ENCODE measurements at places on chromosomes 7 and 10.
A peak's percentile ranks its signal among the peaks of the same experiment; 100 is the strongest.

DNA sequence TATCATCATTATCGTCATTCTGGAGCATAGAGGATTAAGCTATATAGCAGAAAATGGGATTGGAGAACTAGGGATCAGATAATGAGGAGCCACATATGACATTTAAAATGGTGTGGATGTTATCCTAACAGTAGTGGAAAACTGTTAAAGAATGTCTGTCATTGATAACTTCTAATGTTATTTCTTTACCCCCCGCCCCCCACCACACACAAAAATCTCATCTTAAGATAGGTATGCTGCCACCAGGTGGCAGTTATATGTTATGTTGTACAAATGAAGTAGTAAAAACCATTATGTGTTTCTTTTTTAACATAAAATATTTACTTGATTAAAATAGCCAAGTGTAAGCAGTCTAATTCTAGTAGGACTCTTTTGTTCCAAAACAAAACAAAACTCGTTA lies 13.0 kb downstream of the AKAP9 start:
- peak; percentile 8 for DNase-seq

GRCh38 chr7:42283553-42283952 lies 46.5 kb upstream of the GLI3 start:
- DNase-seq: no peak

DNA sequence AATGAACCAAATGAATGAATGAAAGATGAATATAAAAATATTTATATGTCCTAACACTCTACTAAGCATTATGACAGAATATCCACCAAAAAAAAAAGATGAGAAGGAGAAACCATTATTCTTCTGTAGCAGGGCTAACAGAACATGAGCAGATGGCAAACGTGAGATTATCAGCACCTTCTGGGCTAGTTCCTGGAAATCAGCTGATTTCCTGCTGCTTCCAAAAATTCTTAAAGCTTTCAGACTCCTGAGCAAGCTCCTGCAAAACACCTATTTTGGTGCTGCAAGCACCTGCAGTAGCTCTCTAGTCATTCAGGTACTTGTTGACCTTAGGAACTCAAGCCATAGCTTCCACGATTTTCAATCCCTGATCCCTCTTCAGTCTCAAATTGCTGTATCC lies 51.8 kb downstream of the NPSR1 start:
- no peak for DNase-seq

- no peak for DNase-seq
These were observed 318.0 kb downstream of the PAXIP1 start for GRCh38 chr7:154684666-154685563.

DNA sequence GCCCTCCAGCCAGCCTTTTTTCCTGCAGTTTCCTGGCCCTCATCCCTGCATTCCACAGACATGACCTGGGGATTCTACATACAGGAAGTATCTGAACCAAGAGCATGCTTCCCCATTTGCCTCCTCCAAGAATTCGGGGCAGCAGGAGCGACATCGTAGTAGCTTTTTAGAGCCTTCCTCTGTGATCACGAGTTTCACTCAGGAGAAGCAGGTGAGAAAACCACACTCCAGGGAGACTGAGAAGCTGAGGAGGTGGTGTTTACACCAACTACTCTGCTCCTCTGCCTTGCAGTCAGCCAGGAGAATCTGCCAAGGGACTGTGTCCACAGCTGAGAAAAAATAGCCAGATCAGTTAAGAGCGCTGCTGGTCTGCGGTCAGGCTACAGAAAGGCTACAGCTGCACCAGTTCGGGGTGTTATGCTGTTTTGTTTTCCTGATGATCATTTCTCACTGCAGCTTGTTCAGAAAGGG lies 54.1 kb downstream of the HSPA12A start:
- no peak for DNase-seq

- no peak for DNase-seq
These were observed 33.7 kb upstream of the CXCL12 start for GRCh38 chr10:44418637-44419036.

DNA sequence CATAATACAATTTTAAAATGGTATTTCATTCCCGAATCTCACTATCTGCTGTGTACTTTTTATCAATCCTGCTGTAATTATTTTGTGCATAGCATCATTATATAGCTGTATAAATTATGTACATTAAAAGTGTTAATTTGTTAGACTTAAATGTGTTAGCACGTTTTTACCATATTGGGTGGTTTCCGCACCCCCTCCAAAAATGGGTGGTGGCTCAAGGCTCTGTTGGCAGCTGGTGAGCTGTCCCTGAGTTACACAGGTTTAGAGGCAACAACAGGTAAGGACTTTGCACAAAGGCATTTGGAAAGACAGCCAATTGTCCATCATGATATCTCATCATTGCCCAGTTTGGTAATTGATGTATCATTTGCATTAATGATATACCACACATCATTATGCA lies 18.6 kb upstream of the LMTK2 start:
- DNase-seq: no peak

GRCh38 chr7:94129443-94130140 lies 125.4 kb upstream of the BET1 start:
- no peak for DNase-seq

DNA sequence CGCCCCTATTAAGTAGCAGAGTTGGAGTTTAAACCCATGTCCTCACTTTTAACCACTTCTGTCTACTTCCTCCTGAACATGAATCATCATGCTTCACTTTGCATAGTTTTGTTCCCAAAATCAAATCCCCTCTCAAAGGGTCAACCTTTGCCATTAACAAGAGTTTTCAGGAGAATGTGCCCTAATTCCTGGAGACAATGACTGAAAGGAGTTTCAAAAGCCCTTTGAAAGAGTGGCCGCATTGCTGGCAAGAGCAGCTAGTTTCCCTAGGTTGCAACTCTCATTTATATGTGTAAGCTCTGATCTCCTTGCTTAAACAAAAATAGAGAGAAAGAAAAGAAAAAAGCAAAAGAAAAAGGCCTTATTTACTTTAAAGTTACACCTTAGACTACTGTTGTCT lies 9.2 kb downstream of the LGI1 start:
- peak; percentile 75 for DNase-seq

DNA sequence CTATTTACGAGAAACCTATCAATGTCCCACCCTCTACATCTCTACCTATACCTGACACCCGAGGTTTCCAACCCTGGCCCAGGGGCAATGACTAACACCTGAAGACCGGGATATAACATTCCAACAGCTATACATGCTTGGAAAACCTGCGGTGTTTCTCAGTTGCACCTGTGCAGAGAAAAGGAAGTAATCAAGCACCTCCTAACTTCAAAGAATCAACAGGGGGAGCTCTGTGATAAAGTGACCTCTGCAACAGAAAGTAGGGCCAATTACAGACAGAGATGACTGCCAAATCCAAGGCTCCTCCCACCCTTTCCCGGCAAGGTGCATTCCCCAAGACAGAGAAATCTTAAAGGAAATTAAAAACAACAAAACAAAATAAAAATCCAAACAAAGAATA lies 41.3 kb downstream of the CCDC6 start:
- DNase-seq: peak; percentile 33

DNA sequence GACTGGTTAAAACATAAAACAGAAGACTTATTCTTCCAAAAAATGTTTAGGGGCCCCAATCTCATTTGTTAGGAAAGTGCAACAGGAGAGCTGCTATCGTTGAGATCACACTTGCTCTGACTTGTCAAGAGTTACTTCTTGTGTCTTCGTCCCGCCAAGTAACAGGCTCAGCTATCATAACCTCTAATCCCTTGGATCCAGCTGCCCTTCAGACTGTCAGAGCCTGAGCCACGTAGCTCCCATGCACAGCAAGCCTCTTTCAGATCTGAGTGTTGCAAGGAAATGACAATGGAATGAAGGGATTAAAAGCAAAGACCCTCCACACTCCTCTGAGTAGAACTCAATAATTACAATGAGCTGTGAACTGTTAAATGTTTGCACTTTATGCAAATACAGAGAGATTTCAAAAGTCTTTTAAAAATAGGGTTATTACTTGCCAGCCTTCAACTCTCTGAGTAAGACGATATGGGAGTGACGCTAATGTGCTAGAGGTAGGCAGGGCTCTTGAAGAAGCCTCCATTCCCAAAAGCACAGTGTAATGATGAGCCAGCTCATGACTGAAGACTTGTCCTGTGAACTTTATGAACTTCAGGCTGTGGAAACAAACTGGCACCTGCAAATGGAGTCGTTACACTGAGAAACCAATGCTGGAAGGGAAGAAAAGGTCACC lies 28.4 kb upstream of the CDK13 start:
- peak; percentile 70 for DNase-seq

- DNase-seq: no peak
These were observed 1.4 kb downstream of the TCERG1L start for GRCh38 chr10:131310142-131310541.

DNA sequence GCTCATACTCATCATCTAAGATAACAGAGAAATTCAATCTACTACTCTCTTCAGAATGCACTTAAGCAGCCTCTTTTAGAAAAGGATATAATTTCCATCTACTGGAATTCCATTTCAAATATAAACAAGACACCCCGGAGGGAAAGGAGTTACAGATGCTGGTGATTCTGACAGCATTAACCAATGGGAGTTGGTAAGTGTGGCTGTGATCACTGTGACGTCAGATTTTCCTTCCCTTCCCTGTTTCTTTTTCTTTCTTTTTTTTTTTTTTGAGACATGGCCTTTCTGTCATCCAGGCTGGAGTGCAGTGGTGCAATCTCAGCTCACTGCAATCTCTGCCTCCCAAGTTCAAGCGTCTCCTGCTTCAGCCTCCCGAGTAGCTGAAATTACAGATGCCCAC lies 106.6 kb downstream of the ACTR3B start:
- no peak for DNase-seq

GRCh38 chr7:93092757-93093370 lies 24.9 kb downstream of the SAMD9 start:
- DNase-seq: peak; percentile 53

- no peak for DNase-seq
These were observed 13.3 kb downstream of the ST7 start for GRCh38 chr7:116966601-116967000.

DNA sequence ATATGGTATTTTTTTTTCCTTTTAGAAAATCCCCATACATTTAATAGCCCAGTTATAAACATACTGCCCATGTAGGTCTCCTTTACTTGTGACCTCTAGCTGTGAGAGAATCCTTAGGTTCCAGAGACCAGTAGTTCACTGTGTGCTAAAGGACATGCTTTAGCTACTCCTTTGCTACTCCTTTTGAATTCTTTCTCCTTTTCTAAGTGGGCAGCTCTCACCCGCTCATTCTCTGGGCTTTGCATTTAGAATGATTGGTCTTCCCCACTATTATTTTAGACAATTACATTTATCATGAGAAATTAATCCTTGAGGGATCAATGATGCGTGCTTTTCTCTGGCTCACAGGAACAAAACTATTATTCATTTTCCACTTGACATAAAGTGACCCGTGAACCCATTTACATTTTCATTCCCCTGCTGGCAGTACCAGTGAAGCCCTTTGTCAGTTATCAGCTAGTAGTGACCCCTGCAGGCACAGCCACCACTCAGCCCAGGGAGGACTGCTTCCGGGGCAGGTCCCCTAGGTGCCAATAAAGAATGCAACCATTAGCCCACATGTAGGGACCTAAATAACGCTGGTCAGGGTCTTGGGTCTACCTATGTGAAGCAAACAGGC lies 844.3 kb downstream of the CNTNAP2 start:
- peak; percentile 43 for DNase-seq

GRCh38 chr10:11197266-11197712 lies 179.6 kb downstream of the CELF2 start:
- DNase-seq: peak; percentile 26

DNA sequence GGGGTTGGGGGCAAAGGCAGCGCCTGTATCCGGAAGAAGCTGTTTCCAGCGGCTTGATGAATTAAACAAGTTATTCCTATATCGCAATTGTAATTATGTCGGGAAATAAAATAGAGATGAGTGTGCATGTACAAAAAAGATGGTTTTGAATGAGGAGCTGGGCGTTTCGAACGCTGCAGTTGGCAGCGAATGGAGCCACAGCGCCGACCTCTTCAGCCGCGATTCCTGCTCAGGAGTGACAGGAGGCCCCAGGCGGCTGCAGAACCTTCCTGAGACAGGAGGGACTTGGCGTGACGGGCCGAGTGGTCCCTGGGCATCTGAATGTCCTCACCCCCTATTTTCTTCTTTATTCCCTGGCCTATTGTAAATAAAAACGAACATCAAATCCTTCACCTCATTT lies 184.9 kb downstream of the DNAJB6 start:
- DNase-seq: no peak

DNA sequence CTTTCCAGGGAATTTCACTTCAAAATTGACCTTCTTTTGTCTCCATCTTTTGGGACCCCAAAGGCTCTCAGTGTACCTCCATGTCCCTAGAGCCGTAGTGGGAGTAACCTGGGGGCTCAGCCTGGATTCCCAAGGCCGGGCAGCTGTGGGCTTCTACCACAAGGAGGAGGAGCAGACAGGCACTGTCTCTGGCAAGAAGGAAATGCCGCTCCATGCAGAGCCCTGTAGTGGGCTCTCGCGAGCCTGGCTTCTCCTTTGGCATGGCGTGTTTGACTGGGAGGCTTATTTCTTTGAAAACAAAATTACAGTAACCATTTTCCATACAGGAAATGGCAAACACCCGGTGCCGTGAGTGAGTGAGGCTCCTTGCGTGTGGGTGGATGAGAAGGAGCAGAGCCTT lies 76.8 kb upstream of the FAM180A start:
- peak; percentile 15 for DNase-seq

- DNase-seq: no peak
These were observed 22.4 kb upstream of the FGL2 start for GRCh38 chr7:77222065-77222464.

DNA sequence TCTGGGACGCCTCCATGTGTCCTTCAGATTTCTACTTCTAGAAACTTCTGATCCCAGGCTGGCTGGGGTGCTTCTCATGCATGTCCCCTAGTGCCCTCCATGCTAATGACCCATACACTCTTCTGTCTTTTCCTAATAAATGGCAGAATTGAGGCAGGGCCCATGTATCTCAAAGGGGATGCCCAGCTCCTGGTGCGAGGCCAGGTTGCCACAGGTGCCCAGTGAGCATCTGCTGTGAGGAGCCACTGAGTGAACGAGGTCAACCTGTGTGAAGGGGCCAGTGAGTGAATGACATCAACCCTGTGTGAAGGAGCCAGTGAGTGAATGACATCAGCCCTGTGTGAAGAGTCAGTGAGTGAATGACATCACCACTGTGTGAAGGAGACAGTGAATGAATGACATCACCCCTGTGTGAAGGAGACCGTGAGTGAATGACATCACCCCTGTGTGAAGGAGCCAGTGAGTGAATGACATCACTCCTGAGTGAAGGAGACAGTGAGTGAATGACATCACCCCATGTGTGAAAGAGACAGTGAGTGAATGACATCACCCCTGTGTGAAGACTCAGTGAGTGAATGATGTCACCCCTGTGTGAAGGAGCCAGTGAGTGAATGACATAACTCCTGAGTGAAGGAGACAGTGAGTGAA lies 478.9 kb downstream of the PTPRN2 start:
- no peak for DNase-seq

GRCh38 chr7:30880125-30880720 lies 31.4 kb upstream of the AQP1 start:
- no peak for DNase-seq

DNA sequence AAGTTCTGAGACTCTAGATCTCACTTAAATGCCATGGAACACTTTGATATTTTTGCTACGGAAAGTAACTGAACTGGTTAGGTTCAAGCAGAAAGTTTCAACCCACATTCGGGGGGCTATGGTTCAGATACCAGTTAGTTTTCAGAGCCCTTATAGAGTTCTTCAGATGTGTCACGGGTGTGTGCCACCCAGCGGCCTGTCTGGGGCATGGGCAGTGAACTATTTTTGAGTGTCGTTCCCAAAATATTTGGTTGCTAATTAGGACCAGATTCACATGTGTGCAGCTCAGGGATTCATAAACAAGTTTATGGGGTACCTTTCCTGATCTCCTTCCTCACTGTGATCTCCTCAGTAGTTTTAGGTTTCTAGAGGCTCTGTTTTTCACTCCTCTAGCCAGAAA lies 271.9 kb downstream of the C7orf25 start:
- DNase-seq: no peak

GRCh38 chr10:124550293-124551034 lies 88.8 kb downstream of the LHPP start:
- DNase-seq: no peak
